ENCODE measurements at places on chromosomes 7 and 10. TPM values are rescaled to one million over a fixed set of nuclear protein-coding genes. Genes with fewer than 3 reads are reported as not detected.

DNA sequence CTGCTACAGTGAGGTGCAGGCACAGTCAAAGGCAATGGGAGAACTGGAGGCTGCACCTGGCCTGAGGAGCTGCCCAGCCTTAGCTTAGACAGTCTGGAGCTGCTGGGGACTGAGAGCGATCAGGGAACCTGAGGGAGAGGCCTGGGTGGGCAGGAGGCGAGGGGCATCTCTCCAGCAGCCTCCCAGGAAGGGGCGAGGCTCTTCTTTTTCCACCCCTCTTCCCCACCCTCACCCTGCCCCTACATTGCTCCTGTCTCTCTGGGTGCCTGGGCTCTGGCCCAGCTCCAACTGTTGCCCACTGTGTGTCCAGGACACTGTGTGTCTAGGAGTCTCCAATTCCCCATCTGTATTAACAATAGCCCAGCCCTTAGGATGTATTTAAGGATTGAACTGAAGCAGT, 36.9 kb downstream of the TBATA start:
- no peak for DNase-seq

DNA sequence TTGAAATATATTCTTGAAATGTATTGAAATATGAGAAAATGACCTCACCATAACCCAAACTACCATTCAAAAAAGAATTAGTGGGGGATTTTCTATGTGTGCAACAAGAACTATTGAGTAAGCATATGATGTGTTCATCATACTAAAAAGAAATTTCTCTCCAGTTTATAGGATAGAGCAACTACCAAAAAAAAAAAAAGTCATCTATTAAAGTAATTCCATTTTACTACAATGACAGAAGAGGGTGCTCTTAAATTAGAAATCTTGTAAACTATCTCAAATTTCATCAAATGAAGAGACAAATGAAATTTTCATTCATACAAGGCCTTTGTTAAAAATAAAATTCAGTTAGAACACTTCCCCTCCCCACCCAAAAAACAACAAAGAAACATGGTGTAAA, 195.4 kb upstream of the PLXDC2 start:
- DNase-seq: no peak

- DNase-seq: no peak
Measured at GRCh38 chr7:106047818-106048705, 64.0 kb downstream of the SYPL1 start.

ATOH7 gene
- total RNA-seq: not detected

- DNase-seq: no peak
Measured at GRCh38 chr10:5895804-5896203, 5.8 kb downstream of the FBH1 start.

DNA sequence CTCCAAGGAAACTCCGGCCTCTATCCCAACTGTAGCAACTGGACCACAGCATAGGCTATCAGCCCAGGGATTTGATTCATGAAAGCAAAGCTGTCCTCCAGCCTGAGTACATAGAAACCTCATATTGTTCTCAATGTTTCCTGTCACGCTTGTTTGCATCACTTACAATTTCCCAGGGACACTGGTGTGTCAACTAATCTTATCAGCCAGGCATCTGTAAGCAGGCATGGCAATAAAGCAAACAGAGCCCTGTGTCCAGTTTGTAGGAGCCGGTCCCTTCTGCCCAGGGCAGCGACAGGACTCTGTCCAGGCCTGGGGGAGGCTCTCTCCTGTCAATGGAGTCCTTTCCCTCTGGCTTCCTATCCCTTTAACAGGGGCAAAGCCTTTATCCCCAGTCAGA, 23.0 kb upstream of the CDHR3 start:
- DNase-seq: no peak

DNA sequence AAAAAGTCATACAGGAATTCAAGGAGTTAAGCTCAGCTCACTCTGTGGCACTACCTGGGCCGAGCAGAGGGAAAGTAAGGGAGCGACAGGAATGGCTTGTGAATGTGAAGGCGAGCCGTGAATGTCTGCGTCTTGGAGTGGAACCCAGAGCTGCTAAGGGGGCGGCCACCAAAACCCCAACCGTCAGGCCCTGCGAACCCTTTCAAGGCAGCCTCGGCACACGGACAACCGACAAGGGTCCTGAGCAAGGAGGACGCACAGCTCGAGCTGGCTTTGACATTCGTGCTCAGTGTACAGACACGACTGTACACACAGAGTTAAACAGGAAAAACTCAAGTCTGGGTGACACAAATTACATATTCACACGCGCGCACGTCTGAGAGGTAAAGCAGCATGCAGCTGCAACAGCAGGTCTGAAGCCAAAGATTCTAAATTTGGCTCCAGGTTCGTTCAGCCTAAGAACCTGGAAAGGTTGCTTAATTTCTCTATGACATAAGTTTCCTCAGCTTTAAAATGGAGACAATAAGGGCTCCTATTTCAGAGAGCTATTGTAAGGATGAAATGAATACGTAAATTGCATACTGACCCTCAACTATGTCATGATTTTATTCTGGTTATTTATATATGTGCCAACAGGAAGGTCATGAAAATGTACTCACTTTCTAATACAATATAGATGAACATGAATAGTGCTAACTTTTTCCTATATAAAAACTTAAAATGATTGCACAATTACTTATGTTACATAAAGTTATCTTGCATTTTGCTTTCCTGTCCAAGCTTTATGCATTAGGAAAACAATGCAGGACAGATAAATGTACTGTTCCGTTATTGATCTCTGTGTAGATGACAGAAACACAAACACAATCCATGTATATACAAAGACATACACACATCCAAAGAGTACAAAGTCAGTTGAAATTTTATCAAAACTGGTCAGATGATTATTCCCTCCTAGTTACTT, 192.9 kb downstream of the ZMYND11 start:
- DNase-seq: no peak

PHF14 gene
- 41.1 TPM for total RNA-seq

DNA sequence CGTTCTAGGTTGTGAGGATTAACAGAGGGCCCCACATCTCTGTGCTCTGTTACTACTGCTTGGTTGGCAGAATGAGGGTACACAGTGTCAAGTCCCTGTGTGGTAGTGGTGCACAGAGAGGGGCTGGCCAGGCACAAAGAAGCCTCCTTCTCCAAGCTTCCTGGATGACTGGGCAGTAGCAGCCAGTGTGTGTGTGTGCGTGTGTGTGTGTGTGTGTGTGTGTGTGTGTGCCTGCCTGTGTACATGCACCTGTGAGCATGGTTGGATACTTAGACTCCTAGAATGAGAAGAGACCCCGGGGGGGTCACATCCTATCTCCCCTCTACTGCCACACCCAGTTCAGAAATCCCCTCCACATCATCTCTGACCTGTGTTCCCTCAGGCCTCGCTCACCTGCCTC, 146.7 kb upstream of the UNC5B start:
- DNase-seq: no peak

GRCh38 chr7:116315293-116315692, 105.0 kb downstream of the TES start:
- DNase-seq: no peak

MCM10 gene
- total RNA-seq: 0.34 TPM

DNA sequence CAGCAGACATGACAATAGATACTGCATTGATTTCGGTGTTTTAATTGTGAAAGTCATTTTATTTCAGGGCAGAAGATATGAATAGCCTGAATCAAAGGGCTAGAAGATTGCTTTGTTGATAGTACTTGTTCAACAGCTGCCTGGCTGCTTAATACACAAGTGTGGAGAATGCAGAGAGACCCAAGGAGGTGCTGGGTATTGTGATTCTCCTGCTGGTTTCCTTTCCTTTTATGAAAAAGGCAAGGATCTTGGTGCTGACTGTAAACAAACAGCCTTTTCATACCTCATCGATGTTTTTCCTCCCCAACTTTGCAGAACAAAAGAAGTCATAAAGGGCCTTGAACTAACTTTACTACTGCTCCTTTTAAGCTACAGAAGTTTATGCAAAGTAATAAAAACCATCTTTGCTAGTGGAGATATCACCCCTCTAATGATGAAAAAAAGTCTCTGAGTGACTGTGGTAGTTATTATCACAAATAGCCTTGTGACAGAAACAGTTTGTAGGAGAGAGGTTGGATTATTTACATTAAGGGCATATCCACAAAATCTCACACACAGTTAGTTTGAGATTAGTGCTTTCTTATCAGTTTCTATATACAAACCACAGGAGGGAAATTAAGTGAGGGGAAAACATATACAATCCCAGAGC, 800.0 kb downstream of the LRMDA start:
- DNase-seq: no peak

DNA sequence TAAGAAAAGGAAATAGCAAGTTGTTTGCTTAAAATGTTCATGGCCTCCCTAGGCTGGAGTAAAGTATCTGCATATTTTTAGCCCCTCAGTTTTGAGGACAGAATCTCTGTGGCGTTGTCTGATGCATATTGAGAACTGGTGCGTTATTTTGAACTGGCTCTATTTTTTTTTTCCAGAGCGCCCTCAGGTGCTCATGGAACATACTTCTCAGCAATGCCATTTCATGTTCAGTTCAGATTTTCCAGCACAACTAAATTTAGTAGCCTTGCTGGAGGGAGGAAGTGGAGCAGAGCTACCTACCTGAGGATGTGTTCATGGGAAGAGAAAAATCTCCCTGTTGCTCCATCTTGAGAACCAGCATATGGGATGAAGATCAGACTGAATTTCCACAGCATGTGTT, 870.5 kb downstream of the LRMDA start:
- no peak for DNase-seq

DNA sequence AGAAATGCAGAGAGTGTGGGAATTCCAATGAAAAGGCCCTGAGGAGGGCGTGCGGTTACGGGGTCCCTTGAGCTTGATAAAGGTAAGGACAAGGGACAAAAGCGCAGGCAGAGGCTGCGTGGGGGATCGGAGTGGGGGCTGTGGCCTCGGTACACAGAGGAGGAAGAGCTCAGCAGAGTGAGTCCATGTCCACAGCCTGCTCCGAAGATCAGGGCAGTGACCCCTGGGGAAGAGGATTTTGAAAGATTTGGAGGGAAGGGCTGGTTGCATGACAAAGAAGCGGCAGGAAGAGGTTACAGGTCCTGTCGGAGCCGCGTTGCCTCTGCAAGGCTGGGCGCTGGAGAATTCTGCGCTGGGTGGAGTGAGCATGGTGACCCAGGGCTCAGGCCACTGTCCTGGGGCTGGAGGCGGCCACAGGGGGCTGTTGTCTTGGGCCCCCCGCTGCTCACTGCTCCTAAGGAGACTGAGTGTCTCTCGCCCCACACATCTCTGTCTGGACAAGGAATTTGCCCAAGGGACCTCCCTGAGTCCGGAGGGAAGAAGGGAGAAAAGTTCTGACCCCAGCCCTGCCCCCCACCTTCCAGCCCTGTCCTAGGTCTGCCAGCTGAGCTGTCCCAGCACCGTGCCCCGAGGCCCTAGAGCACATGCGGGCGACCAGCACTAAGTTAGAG, 69.8 kb upstream of the INSIG1 start:
- no peak for DNase-seq

DNA sequence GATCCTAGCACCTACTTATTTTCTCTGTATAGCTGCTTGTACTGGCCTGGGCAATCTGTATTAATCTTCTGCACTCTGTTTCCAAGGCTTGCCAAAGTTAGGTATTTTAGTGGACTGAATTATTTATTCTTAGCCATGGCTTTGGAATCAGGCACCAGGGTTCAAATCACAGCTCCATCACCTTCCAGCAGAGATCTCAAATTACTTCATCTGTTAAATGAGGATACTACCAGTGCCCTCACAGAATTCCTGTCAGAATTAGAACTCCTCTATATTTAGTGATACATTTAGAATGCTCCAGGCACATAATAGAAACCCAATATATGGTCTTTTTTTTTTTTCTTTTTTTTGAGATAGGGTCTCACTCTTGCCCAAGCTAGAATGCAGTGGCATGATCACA, 17.6 kb downstream of the ARMH3 start:
- no peak for DNase-seq

NRAP gene
- not detected for total RNA-seq

ABCB1 gene
- 56.3 TPM for total RNA-seq

FFAR4 gene
- total RNA-seq: not detected

DNA sequence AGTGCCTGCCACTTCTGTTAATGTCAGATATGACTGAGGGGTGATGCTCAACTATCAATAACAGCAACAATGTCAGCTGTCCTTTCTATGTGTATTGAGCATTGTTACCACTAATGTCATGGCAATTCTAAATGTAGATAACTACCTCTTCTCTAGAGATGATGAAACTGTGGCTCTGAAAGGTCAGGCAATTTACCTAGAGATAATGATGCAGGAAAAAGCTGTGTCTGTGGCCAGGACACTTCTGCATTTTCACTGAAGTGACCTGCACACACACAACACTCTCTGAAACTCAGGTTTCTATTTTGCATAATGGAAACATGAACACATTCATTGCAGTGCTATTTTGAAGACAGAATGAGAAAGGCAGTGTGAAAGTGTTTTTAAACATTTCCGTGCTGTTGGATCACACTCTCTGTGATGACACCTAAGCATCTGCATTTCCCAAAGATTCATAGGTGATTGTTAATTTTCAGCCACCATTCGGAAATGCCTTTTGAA, 148.2 kb downstream of the KCND2 start:
- DNase-seq: no peak

C10orf62 gene
- not detected for total RNA-seq
